ENCODE measurements at places on chromosomes 16 and 17.

- DNase-seq: peak; percentile 54
Observed at GRCh38 chr17:64632606-64633005, 29.5 kb downstream of the SMURF2 start.

GRCh38 chr17:57034807-57035754, 50.0 kb upstream of the AKAP1 start:
- no peak for DNase-seq

DNA sequence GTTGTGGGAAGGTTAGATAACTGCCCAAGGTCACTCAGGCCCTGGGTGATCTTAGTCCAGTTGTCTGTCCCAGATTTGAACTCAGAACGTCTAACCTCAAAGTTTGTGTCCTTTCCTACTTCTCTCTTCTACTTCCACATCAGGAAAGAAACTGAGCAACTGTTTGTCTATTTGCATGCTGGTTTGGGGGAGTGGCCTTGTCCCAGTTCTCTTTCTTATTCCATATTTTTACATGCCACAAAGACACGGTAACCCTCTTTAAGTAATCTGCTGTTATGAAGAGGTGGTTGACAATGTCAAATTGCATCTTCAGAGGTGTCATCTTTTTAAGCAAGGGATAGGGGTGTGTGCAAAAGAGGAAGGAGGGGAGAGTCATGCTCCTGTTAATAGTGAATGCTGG, 432.5 kb downstream of the HS3ST3B1 start:
- no peak for DNase-seq

GRCh38 chr16:89170346-89171215, 967 bp upstream of the CDH15 start:
- no peak for DNase-seq

DNA sequence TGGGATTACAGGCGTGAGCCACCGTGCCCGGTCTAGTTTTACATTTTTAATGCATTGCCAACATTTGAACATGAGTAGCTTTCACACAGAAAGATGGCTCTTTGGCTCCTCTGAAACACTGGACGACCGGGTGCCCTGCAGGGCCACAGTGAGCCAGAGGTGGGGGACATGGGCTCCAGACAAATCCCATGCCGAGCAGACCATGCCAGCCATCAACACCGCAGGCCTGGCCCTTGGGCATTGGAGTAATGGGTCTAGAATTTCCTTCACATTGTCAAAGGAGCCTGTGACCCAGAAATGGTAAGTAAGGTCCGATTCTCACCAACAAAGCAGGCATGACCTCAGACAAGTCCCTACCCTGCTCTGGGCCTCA, 21.4 kb upstream of the MPRIP start:
- no peak for DNase-seq

DNA sequence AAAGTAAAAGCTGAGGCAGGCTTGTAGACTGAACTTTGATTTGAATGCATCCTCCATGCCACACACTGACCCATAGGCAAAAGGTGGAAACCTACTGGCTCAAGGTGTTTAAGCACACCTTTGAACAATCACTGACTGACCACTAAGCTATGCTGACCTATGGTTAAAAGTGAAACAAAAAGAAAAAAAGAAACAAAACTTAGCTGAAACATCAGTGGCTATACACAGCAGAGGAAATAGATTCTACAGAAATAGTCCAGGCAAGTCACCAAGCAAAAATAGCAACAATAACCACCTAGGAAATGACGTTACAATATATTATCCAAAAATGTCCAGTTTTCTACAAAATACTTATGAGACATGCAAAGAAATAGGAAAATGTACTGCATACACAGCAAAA, 60.2 kb downstream of the RPGRIP1L start:
- no peak for DNase-seq

GRCh38 chr17:67942810-67943209, 53.5 kb downstream of the C17orf58 start:
- DNase-seq: peak; percentile 6

DNA sequence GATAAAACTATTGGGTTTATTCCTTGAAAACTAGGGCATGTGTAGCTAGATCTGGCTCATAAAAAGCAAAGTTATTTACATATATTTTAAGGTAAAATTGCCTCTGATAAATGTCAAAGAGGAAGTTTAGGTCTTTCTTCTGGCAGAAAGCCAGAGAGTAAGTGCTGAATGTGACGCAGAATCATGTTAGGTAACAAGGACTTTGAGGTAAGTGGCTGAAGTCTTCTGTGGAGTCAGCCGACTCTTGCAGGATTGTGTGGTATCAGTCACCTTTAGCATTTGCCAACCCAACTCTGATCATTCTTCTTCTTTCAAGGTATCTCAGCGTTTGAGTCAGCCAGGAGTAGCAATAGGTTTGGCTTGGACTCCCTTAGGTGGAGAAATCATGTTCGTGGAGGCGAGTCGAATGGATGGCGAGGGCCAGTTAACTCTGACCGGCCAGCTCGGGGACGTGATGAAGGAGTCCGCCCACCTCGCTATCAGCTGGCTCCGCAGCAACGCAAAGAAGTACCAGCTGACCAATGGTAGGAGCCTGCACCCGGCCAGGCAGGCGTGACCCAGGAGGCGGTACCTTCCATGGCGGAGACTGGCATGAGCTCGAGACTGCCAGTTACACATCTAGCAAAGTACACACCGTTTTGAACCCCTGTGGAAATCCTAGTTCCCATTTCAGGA, 37.9 kb downstream of the SIAH1 start:
- no peak for DNase-seq

GRCh38 chr16:2370721-2371120, 30.2 kb upstream of the ABCA3 start:
- DNase-seq: no peak

DNA sequence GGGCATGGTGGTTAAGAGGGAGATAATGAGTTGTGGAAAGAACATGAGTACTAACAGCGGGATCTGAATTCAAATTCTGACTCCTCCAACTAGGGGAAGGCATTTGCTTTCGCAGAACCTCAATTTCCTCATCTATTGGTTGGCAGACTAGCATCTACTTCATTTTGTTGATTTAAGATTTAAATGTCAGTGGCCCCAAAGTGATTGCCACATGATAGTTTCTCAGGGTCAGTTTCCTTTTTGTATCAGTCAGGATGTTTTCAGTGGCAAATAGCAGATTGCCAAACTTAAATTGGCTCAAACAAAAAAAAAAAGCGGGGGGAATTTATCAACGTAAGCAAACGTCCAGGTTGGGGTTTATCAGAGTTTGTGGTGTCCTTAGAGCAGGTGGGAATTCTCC, 25.1 kb upstream of the NOS2 start:
- DNase-seq: no peak

DNA sequence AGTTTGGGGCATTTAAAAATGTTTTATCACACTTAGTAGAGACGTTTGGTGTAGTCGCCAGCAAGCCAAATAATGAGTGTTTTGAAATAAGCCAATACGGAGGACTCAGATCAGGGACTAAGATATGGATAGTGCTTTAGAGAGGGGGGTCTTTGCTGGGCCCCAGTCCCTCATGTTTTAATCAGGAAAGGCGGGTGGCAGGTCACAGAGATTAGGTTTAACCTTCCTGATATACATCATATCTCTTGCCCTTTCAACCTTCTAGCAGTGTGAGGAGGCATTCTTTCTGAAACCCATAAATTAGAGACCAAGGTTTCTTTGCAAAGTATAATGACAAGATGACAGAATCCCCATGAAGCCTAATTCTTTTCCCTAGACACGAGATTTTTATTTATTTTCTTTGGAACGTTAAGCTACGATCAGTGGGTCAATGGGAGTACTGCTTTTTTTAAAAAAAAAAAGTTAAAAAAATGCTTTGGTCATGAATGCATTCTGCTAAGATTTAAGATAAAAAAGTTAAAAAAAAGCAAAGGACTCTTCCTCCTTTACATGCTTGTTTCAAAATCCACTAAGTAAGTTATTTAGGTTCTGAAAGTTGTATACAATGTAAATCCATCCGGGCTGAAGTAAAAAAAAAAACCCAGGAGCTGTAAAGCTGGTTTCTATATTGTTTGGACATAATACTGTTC, 572.1 kb upstream of the SALL1 start:
- DNase-seq: no peak

DNA sequence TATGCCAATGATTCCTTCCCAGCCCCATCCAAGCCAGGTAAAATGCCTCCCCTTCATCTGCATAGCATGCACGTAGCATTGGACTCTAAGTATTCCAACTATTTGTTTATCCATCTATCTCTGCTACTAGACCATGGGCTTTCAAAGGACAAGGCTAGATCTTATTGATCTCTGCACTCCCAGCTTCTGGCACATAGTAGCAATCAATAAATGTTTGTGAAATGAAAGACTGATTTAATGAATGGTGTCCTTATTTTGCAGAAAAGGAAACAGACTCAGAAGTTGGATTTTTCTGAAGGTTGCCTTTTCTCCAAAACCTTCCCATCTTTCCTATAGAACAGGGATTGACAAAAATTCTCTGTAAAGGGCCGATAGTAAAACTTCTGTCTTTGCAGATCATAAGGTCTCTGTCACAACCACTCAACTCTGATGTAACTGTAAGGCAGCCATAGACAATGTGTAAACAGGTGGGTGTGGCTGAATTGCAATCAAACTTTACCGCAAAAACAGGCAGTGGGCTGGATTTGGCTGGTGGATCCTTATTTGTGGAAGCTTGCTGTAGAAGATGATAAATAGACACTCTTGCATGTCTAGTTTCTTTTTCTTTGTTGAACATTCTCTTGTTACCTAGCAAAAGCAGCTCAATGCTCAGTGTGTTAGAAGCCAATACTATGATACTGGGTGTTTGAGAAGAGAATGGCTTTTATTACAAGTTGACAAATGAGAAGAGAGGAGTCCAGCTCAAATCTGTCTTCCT, 7.6 kb upstream of the CMTR2 start:
- DNase-seq: no peak

DNA sequence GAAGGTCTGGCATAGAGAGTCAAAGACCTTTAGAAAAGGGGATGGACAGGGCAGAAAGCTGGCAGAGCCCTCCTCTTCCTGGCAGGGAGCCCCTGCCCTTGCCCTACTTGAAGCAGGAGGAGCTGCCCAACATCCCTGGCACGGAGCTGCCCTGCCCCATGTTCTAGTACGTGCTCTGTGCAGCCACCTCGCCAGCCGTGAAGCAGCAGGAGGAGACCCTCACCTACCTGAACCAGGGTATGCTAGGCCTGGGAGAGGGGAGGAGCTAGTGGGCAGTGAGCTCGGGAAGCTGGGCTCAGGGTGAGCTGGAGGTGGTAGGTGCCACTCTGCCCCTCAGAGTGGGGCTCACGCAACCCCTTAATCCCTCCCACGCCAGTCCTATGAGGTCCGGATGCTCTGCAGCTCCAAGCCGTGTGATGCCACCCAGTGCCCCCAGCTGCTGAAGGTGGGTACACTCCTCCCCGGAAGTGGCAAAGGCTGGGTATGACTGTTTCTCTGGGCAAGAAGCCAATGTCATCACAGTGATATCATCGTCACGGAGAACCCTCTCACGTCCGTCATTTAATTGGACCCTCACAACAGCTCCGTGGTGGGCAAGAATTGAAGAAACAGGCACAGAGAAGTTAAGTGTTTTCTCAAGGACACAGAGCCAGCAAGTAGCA, 12.7 kb upstream of the STAC2 start:
- peak; percentile 59 for DNase-seq

All from EH (cell line).